Fibroblast of villous mesenchyme (primary cell): ENCODE measurements at places on chromosomes 3 and 15.
A peak's percentile ranks its signal among the peaks of the same experiment; 100 is the strongest.

DNA sequence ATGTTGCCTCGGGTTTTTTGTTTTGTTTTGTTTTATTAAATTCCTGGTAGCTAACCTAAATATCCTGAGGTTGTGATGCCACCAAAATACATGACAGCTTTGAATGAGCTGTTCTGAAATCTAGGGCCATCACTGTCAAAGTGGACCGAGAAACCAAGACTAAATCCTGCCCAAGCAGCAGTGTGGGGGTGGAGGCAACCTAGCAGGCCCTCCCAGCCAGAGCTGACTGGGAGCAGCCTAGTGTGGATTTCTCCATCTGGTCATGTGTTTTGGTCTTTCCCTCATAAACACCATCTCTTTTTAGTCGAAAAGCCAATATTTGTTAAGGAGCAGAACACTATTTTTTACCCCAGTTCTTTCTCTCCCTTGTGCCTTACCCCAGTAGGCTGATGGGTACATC, 52.2 kb downstream of the LARS2 start:
- DNase-seq, result peak; percentile 44

DNA sequence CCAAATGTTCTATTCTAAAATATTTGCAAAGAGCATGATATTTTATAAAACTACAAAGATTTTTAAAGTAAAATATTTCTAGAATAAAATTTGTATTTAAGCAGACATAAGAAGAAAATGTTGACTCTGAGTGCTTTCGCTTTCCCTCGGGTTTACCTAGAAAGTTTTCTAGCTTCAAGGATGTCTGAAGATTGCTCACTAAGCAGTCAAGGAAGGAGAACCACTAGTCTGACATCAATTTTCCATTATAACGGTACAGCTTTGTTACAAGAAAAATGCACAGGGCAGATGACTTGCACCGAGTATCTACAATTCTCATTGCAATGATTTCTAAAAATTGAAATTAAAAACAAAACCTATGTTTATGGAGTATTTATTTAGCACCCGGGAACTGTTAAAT, 14.2 kb downstream of the GPR15 start:
- no peak for DNase-seq

DNA sequence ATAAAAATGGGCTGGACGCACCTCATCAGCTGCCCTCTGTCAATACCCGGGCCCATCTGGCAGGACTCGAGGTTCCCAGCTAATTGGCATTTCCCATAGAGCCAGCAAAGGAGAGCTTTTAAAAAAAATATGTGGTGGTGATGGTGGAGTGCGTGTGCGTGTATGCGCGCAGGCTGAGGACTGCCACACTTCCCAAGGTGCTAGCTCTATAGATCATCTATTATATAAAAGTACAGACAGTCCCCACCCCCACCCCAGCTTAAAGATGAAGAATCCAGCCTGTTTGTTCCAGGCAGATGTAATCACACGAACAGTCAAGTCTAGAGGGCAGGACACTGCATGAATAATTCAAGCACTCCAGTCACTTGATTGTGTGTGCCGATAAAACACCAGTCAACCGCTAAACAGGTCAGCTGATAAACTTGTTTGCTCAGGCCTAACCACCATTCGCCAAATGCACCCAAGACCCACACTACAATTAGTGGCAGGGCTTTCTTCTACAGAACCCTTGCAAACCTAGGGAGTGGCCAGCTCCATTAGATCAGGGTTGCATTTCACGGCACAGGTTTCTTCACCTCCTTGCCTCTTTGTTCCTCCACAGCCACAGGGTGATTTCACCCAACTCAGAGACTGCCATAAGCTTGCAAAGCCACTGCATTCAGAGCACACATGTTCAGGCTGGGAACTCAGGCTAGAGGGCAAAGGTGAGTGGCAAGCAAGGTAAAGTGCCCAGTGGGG, 5.8 kb downstream of the TLE3 start:
- peak; percentile 72 for DNase-seq

DNA sequence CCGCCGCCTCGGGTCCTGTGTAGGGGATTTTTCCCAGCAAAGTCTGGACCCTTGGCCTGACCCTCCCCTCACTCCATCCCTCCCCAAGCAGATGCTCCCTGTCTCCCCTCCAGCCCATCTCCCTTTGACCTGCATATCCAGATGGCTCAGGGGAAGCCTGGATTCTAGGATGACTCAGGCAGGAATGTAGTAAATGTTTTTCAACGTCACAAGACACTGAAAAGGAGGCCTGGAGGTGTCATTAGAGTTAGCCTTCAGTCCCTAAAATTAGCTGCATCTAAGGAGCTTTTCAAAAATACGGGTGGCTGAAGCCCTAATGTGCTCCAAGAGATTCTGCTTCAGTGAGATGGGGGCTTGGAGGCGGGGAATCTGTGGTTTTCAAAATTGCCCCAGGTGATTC, 7.2 kb downstream of the ACAN start:
- peak; percentile 57 for DNase-seq

- no peak for DNase-seq
These were observed 11.4 kb upstream of the ATP2B2 start for GRCh38 chr3:10516544-10517452.

DNA sequence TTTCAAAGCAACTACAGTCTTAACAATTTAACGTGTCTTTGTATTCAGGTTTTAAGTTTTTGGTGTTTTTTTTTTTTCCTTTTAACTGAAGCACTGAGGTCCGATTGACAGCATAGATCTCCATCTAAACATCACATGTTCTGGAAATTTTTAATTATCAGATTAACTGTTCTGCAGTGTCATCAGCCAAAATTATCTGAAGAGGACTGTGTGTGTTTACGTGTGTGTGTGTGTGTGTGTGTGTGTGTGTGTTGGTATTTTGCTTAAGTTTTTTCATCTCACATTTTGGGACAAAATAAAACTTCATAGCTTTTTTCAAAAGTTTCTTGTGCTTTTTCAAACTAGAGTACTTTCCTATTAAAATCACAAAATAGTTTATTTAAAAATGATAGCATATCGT, 1.8 kb downstream of the PIK3CA start:
- peak; percentile 16 for DNase-seq

- DNase-seq, result no peak
These were observed 143.4 kb downstream of the GREM1 start for GRCh38 chr15:32861174-32861573.

GRCh38 chr15:48185529-48185928, 5.9 kb upstream of the CTXN2 start:
- DNase-seq, result no peak

- no peak for DNase-seq
These were observed 2.3 kb upstream of the GMPPB start for GRCh38 chr3:49725906-49726681.

DNA sequence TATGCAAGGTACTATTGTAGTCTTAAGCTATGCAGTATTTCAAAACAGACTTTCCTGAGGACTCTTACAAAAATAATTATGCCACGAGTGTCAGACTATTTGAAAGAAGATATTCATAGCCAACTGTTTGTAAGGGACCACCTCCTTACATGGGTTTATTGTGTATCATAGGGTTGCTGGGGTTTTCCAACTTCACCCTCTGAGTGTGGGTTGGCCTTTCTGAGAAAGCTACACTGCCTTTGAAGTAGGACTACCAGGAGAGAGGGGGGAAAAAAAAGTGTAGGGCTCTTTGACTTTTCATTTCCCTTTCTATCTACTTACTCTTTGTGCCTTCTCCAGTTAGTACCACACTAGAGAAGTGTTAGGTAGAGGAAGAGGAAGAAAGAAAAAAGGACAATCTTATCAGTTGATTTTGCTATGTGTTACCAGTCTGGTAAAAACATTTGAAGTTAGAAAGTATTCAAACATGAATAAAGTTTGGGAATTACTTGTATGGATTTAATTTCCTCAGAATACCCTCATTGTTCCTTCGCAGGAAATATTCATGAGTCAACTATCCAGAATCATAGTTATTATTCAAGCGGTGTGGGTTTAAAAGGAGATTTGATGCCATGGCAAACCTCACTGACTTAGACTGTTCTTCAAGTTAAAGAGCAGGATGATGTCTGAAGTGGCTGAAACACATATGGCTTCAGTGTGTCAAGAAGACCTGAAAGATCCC, 329.3 kb upstream of the THBS1 start:
- no peak for DNase-seq

DNA sequence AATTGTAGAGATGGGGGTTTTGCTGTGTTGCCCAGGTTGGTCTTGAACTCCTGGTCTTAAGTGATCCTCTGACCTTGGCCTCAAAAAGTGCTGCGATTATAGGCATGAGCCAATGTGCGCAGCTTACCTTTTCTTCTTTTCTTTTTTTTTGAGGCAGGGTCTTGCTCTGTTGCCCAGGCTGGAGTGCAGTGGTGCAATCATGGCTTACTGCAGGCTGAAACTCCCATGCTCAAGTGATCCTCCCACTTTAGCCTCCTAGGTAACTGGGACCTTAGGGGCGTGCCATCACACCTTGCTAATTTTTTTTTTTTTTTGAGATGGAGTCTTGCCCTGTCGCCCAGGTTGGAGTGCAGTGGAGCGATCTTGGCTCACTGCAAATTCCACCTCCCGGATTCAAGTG, 13.0 kb downstream of the RBM6 start:
- no peak for DNase-seq

GRCh38 chr3:137764001-137764433, at the start of gene SOX14:
Gene SOX14 (plus strand): TSS chr3:137764315. CDS start chr3:137764785, 470 bp downstream.
- DNase-seq, result no peak

GRCh38 chr3:164845739-164846138, 232.6 kb downstream of the SI start:
- DNase-seq, result no peak

DNA sequence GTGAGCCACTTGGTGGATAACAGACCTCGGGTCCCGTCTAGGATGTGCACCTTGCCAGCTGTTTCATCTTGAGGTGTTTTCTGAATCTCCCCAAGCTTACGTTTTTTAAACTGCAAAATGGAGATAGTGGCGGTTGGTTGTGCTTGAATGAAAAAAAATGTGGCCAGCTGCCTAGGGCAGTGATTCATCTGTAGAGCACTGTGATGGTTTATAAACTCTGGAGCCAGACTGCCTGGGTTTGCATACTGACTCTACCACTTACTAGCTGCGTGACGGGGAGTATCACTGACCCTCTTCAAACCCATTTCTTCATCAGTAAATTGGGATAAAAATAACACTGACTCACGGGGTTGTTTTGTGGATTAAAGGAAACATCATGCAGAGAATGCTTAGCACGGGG, 159.1 kb downstream of the CHL1 start:
- DNase-seq, result peak; percentile 22

DNA sequence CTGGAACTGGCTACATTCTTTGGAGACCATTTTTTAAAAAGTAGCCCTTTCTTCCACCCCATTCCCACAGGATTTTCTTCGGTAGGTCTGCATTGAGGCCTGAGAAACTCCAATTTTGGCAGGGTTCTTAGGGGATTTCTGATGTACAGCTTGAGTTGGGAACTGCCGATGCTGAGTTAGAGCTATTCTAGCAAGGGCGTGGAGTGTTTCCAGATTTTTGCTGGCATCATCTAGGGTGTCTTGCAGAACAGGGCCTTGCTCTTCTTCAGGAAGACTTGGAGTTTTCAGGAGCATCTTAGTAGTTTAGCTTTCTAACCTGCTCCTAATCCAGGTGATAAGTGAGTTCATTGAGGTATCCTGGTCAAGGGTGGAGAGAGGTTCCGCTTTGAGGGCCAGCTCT, 41.0 kb downstream of the SV2B start:
- no peak for DNase-seq

- no peak for DNase-seq
These were observed 187.1 kb downstream of the FMN1 start for GRCh38 chr15:33007303-33007855.

DNA sequence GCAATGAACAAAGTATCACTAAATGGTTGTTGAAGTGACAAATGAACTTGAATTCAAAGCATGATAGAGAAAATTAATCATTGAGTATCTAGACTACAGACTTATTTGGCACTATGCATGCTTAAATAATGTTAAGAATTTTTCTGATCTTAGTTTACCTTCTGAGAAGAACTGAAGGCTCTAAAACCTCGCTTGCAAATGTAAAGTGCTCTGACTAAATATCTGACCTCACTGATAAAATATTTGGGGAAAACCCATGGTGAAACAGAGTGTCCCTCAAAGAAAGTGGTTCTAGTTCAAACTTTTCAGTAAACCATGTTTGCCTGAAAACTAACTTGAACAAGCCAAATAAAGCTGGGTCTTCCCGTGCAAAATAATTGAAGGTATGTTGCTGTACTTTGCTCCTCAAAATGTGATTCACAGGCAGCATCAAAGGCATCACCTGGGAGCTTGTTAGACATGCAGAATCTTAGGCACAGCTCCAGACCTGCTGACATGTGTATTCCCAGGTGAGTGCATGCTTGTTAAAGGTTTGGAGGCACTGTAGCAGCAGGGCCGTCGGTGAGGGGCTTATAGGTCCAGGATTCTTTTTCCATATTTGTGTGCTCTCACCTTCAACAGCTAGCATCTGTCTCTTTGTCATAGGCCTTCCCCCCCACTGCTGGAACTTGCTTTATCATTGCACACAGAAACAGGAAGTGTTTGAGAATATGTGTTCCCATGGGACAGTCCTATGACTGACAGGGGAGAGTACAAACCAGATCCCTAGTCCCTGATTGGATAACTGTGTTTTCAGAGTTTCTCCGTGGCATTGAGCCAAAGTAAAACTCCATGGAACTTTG, 524.2 kb upstream of the LMCD1 start:
- no peak for DNase-seq

GRCh38 chr15:40953713-40954074, 423 bp downstream of the CHAC1 start:
- DNase-seq, result no peak

DNA sequence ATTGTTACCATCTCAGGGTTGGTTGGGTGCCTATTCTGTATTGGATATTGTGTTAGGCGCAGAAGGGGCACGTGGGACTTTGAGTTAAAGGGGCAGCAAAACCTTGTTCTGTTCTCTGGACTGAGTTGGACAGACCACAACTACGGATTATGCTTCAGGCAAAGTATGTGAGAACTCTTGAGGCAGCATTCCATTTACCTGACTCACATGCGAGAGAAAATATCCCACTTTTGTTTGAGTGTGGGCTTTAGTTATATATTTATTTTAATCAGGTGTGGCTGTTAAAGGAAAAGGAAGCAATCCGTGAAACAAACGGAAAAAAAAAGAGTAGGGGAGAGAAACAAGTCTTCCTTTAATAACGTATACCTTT, 627 bp upstream of the PLS1 start:
- DNase-seq, result peak; percentile 65

DNA sequence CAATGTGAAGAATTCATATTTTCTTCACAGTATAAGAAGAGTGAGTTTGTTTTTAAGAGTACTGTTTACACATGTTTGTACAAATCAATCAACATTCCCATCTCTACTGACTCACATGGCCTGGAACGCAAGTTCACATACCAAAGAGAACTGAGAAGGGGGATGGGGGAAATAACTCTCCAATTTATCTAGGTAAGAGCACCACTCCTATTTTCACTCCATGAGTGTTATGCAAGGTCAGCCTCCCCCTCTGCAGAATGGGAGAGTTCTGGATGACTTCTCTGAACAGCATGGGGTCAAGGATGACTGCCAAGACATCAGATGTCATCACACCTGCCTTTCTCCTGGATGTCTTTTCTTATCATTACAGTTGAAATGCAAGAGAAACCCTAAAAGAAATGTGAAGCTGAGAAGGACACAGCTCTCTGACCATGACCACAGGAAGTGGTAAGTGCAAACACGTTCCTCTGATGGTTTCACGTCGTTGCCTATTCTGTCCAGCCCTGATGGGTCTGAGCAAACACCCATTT, 95.2 kb downstream of the SEMA6D start:
- peak; percentile 42 for DNase-seq

GRCh38 chr15:62547584-62547983, 382.5 kb upstream of the C2CD4B start:
- no peak for DNase-seq
